Activated T-helper 9 cell treated with anti-CD3 and anti-CD28 coated beads, Interleukin-2, amount 50 U/mL, for 16 hours (primary cell): ENCODE measurements at places on chromosomes 4 and X.

DNA sequence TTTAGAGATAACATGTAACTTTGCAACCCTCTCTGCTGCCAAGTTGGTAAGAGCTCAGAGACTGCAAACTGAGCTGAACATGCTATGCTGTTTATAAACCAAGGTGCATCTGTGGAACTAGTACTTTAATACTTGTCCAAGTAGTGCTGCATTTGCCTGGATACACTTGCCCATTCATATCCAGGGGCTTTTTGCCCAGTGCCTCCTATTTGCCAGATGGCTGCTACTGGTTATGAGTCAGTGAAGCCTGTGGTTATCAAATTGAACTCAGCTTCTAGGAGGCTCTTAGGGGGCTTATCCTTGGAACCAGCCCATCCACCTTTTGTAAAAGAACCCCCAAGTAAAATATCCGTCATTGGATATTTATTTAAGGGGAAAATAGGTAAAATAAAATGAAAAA, 79.6 kb downstream of the AFF2 start:
- no peak for DNase-seq

DNA sequence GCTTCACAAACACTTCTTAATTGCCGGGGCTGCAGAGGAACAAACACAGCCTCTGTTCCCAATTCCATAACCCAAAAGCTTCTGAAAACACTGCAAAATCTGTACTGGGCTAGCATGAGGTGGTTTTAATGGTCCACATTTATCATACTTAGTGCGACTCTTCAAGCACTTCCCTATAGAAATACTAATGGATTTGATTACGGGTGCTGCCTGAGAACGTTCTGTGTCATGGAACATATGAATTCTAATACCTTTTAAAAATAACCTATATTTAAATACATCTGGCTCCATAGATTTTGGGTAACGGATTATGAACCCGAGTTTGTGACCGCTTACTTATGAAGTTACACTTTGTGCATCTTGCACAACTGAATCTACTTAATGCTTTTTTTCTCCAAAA, 35.4 kb upstream of the STS start:
- DNase-seq: no peak

GRCh38 chrX:19152762-19153161, 30.5 kb upstream of the ADGRG2 start:
- DNase-seq: no peak

GRCh38 chr4:123936621-123937043, 540.0 kb downstream of the SPRY1 start:
- no peak for DNase-seq

DNA sequence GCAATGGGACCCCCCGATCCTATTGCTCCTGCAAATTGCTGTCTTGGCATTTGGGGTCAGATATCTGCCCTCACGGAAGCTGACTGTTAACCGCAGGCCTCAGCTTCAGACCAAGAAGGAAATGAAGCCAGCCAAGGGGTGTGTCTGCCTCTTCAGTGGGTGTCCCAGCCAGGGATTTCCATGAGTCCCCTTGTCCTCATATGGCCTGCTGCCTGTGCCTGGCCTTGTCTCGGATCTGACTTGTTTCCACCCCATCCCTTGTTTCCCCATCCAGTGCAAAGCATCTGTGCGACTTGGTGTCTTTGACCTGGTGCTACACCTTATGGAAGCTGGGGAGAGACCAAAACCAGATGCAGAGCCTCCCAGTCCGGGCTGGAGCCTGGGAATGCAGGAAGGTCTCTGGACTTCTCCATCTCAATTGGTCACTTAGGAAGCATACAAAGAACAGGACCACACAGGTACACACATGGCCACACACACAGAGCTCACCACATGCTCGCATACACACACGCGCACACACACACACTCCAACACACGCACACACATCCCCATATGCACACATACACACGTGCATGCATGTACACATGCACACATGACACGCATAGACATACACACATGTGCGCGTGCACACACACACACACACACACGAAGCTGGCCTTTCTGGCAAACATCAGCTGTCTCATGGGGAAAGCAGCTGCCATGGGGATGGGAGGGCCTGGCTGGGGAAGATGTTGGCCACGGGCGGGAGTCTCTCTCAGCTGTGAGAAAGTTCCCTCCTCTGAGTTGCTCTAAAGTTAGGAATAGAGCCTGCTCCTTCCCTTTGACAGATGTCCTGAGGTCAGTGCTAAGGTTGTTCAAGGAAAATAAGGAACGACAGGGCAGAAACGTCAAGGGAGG, 65.5 kb downstream of the CRMP1 start:
- no peak for DNase-seq

DNA sequence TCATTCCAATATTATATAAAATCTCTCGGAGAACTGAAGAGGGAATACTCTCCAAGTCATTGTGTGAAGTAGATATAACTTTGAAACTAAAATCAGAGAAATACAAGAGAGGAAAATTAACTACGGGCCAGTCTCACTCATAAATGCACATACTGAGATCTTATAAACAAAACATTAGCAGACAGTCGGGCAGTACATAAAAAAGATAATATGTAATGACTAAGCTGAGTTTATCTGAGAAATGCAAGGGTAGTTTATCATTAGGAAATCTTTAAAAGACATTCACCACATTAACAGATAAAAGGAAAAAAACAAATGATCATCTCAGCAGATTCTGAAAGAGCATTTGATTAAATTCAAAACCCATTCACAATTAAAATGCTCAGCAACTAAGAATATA, 116.7 kb downstream of the NYX start:
- no peak for DNase-seq

DNA sequence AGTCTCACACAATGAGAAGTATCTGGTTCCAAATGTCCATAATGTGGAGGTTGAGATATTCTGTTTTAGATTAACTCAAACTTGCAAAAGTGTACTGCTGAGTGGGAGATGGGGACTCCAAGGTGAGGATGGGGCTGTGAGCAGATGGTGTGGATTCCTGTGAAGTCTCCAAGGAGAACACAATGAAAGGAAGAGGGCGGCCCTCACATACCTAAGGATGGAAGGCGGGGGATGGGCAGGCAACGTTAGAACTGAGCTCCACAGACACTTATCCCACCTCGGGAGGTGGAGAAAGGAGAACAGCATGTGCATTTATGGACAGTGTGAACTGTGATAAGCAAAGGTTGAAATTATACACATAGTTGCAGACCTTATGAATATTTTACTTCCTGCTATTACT, 9.9 kb upstream of the SPATA4 start:
- no peak for DNase-seq

GRCh38 chr4:60605646-60606354, 594.3 kb upstream of the ADGRL3 start:
- DNase-seq: no peak

DNA sequence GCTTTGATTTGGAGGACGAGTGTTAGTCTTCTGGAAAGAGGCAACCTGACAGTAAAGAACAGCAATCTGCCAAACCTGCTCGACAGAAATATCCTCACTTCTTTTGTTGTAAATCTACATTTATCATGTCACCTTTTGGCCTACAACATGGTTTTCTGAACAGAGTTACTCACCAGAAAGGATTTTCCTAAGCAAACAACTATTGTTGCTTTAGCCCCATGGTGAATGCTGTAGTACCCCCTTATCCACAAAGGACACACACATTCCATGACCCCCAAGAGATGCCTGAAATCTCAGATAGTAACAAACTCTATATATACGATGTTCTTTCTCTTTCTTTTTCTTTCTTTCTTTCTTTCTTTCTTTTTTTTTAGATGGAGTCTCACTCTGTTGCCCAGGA, 42.7 kb downstream of the TMEM150C start:
- DNase-seq: no peak

- no peak for DNase-seq
These were observed 101.3 kb upstream of the BANK1 start for GRCh38 chr4:101689220-101689619.

DNA sequence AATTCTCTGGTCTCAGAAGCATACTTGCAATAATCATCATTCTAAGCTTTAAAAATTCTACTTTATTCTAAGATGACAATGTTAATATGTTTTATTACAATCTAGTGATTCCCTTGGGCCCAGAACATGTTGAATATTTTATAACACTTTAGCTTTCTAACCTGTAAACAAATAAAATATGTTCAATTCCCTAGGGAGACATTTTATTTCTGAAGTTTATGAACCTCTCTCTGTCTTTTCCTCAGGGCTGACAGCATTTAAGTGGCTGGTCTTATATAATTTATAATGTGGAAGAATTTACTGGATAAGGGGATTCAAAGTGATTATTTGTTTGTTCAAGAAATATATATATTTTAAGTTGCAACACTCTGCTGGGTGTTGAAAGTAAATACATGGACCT, 55.3 kb upstream of the NPFFR2 start:
- DNase-seq: no peak

GRCh38 chrX:4932790-4933189, 1219.3 kb upstream of the PRKX start:
- no peak for DNase-seq

- DNase-seq: no peak
These were observed 31.4 kb downstream of the HMX1 start for GRCh38 chr4:8840006-8840793.

DNA sequence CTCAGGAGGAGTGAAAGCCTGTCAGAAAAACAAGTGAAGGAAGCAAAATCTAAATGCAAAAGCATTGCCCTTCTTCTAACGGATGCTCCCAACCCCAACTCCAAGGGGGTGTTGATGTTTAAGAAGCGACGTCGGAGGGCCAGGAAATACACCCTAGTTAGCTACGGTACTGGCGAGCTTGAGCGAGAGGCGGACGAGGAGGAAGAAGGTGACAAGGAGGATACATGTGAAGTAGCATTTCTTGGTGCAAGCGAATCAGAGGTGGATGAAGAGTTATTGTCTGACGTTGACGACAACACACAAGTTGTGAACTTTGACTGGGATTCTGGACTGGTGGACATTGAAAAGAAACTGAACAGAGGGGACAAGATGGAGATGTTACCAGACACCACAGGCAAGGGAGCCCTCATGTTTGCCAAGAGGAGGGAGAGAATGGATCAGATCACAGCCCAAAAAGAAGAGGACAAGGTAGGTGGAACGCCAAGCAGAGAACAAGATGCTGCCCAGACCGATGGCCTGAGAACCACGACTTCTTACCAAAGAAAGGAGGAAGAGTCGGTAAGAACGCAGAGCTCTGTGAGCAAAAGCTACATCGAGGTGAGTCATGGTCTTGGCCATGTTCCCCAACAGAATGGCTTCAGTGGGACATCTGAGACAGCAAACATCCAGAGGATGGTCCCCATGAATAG, 105.6 kb upstream of the MYOZ2 start:
- no peak for DNase-seq

DNA sequence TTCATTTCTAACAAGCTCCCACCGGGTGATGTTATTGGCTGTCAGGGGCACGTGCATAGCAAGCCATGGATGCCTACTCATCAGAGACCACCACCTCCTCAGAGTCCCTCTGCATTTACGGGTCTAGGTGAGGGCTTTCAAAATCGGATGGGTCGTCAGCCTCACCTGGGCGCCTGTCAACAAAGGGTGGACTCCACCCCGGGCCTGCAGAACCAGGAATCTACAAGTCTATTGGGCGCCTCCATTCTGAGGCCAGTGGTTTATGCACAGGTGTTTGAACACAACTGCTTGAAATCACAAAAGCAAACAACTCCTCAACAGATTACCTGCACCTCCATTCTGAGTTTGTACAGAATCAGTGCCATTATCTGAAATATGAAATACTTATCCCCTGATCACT, 318.9 kb downstream of the PTTG2 start:
- no peak for DNase-seq

DNA sequence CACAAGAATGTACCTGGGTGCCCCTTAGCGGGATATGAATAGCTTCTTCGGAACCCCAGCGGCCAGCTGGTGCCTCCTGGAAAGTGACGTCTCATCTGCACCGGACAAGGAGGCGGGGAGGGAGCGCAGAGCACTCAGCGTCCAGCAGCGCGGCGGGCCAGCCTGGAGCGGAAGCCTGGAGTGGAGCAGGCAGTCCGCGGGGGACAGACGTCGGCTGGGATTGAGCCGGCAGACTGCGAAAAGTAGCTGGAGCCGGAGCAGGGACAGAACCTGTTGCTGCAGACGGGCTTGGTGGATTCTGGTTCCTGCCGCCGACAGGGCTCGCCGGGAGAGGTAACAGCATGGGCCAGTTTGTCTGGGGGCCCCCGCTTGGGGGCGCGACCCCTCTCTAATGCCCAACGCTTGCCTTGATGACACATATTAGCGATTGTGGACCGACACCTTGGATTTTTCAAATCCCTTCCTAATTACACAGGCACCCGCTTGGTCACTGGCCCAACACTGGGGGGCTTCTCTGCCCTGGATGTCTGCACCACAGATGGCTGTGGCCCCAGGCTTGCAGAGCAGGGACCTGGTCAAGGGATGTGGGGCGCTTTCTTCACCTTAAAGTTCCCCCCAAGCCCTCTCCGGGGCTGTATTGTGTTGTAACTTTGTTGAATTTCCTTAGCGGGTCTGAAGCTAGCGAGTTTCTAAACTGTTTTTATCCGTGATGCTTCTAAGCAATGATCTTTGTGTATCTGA, at the start of gene NPFFR2:
Gene NPFFR2 (plus strand): TSS at position 133 of the 741 bp plus-strand sequence. CDS start 96,592 bp downstream, outside the sequence.
- DNase-seq: no peak

DNA sequence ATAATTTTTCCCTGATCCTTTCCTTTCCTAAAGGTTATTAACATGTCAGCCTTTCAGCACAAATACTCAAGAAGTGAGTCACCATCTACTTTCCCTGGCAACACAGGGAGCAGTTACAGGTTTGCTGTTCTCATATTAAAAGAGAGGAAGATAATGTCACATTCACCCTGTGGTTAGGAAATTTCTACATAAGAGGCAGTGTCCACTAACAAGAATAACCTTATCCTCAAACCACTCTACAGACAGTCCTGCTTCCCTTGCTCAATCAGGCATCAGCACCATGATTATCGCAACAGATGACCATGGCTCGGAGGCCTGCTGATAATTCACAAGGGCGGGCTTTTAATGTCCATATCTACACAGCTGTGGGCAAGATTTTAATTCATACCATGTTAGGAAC, 30.9 kb downstream of the RNF150 start:
- DNase-seq: no peak

DNA sequence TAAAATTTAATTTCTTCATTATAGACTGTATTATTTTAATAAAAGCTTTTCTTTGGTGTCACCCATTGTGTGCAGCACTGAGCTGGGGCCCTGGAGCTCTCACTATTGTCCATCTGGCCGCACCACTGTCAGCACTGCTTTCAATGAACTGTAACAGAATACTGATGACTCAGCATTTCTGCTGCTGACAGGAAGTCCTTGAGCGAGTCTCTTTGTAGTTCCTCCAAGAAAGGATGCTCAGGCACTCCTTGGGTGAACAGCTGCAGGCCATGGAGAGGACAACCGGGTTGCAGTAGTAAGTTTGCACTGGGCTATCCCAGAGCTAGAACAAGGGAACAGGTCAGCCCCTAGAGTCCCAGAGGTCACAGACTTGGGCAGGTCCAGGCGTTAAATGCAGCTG, 81.6 kb downstream of the SORBS2 start:
- no peak for DNase-seq

GRCh38 chrX:81348388-81348787, 146.5 kb downstream of the SH3BGRL start:
- no peak for DNase-seq
